ELF-1 (cell line): ENCODE measurements at places on chromosomes 2 and 18.

GRCh38 chr18:76435316-76435989 is 59.6 kb downstream of the ZNF516 start:
- no peak for DNase-seq

GRCh38 chr18:2559249-2559648 is 12.1 kb downstream of the METTL4 start:
- no peak for DNase-seq

- DNase-seq = no peak
These were observed 80.1 kb upstream of the SMIM21 start for GRCh38 chr18:75507636-75508035.

DNA sequence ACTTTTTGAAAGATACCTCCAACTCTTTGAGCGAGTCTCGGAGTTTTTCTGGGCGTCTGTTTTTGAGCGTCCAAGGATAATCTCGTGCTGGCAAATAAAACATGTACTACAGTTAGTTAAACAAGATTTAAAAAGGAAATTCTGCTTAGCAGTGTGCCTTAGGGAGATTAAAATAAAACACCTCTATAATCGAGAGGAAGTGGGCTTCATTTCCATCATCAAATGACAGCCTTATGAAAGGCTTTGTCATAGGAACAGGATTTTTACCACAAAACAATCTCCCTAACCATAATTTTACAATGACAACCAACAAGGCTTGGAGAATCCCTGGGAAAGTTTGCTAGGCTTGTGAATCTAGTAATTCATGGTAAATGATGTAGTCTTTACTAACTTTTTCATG is 103.4 kb downstream of the WDPCP start:
- no peak for DNase-seq

DNA sequence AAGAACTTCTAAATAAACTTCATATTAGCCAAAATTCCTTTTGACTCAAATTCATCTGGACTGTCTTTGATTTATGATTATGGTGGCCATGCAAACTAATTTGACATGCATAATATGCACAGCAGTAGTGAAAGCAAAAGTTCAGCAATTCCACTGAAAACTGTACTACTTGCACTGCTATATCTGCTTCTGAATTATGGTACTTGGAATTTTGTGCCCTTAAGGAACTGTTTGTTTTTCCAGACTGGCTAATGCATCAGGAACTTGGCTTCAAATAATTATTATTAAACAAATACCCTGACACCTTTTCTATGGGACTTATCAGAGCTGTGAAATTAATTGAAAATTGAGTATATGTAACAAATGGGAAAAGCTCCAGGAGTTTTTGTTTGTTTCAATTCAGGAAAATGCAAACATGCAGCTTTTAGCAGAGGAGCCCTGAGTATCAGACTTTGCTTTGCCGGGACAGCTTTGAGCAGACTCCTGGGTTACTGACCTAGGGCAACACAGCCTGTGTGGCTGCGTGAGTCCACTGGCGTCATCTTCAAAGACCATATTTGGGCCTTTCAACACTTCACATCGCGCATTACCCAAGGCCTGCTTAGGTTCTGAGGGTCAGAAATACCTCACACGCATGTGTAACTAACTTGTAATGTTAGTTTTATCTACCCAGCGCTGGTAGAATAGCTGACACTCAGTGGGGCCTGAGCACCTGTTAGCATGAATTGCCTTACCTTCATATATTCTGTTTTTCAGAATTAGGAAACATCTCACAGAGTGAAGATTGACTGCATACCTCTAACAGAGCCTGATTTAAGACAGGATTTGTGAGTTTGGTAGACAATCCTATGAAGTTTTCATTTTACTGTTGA is 35.4 kb downstream of the CFAP221 start:
- DNase-seq = no peak

DNA sequence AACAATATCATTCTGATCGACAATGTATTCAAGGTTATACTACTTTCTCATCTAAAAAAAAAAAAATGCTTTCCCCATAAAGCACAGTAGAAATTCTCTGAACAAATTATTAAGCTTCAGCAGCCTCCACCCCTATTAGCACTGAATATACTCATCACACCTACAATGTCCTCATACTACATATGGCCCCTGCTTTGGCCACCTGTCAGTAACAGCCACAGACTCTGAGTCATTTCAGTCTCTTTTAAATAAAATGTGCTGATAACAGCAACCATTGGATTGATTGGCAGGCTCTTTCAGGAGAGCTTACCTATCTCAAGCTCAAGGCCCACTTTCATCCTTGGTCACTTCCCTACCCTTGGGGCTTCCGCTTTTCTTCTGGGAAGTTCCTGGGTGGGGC is 236.7 kb downstream of the TMX3 start:
- DNase-seq = no peak

- DNase-seq = no peak
These were observed 73.6 kb downstream of the MAIP1 start for GRCh38 chr2:200028998-200029397.

- peak; percentile 79 for DNase-seq
These were observed 64.9 kb downstream of the DNMT3A start for GRCh38 chr2:25276569-25277465.

GRCh38 chr2:201852878-201853415 is 46.6 kb downstream of the CDK15 start:
- no peak for DNase-seq

DNA sequence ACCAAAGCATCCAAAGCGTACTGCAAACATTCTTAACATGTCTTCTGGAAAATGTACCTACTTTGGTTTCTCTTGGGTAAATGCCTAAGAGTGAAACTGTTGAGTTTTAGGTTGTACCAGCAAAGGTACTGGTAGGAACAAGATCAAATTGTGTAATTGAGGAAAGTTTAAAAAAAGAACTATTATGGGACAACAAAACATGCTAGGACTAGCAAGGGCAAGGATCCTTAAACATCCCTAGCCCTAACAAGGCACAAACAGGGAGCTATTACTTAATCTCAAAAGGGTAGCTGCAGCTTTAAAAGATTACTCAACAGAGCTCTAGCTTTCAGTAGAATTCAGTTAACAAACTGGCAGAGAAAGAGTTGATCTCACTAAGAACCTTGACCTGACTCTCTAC is 56.0 kb upstream of the GRB14 start:
- DNase-seq = no peak

DNA sequence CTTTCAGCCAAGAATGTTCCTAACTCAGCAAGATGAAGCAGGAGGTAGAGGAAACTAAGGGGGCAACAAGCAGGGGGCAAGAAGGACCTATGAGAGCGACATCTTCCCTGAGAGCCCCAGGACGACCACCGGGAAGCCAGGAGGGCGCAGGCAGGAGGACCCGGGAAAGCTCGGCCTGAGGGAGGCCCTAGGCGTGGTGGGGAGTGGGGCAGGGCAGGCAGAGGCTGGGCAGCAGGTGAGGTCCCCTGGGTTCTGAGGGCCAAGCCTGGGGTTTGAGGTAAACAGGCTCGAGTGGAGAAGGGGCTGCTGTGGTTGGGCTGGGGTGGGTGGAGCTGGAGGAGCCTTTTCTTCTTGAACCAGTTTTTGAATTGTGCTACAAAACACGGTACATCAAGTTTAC is 1.3 kb upstream of the ALPI start:
- no peak for DNase-seq

DNA sequence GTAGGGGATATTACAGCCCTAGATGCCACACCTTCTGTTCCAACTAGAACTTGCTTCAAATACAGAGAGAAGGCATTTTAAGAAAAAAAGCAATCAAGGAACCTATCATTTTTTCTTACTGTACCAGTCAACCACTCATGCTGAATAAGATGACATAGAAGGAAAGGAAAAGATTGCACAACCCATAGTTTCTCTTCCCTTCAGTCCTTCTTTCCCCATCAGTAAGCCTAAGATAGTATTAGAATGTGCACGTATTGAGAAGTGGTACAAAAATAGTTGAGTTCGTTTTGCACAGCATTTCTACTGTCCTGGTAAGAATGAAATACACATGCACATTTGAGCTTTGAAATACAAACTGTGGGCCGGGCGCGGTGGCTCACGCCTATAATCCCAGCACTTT is 27.0 kb upstream of the HK2 start:
- DNase-seq = no peak

DNA sequence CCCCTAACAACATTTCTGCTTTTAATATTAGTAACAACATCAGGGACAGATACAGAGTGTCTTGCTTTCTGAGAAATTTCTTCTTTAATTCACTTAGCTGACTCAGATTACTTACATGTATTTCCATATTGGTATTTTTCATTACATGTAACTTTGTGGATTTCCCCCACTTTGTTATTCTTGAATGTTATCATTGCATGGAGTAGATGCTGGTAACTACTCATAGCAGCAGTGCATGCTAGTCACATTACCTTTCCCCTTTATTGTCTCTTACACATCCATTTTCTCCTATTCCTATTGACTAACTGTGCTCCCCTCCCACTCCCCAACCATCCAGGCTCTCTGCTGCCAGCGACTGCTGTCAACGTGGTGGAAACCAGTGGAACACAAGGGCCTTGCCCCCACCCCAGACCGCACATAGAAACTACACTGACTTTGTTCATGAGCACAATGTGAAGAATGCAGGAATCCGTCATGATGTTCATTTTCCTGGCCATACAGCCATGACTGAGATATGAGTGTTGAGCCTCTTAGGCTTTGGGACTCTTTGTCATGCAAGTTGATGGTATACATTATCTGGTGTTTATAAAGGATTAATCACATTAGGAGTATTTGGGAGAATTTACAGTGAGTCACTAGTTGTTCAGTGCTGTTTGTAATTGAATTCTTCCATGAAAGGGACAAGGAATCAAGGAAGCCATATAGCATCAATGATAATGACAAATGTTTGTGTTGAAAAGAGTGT is 91.0 kb downstream of the EPB41L5 start:
- DNase-seq = no peak

DNA sequence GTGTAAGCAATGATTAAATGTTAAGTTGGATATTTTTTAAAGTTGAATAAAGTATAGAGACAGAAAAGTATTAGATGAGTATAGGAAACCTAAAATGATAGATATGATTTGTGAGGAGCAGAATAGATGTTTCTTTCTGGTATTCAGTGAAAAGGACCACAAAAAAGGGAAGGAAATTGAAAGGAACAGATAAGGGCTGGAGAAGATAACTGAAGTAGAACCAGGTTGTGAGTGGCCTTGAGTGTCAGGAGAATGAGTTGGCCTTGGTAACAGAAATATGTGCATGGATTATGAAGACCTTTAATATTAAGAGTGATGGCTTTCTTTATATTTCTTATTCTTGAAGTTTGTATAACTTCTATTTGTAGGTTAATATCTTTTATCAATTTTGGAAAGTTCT is 543.5 kb downstream of the METTL4 start:
- DNase-seq = no peak

DNA sequence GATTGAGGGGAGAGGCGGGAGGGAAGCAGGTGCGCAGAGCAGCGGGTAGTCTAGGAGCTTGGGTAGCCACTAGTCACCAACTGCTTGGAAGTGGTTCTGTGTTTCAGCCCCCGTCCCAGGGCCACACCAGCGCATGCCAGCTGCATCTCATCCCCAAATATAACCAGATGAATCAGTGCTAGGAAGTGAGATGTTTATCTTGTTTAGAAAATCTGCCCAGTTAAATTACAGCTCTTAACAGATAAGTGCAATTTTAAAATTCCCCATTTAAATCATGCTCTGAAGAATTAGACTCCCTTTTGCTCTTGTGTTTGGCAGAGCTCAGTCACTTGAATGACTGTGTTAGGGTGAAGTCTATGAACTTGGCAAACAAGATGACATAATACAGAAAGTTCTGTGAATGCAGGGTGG is 193.8 kb downstream of the SEPTIN10 start:
- no peak for DNase-seq

DNA sequence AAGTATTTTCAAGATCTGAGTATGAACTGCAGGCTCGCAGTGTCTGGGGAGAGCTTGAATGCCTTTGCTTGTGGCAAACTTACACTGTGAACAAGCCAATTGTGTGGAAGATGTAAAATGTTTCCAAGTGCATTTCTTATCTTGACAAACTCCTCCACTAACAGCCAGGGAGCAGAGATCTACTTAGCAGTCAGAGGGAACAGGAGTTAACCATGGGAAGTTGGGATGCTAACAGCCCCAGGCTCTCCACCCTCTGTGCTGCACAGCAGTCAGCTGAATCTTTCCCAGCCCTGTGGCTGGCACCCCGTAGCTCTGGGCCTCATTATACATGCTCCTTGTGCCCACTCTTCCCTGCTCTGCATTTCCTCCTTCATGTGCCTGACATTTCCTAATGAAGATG is 450.2 kb downstream of the TSN start:
- peak; percentile 56 for DNase-seq

GRCh38 chr2:206163251-206163880 is 3.7 kb downstream of the EEF1B2 start:
- no peak for DNase-seq

- DNase-seq = no peak
These were observed 44.5 kb upstream of the RMND5A start for GRCh38 chr2:86675511-86676015.

DNA sequence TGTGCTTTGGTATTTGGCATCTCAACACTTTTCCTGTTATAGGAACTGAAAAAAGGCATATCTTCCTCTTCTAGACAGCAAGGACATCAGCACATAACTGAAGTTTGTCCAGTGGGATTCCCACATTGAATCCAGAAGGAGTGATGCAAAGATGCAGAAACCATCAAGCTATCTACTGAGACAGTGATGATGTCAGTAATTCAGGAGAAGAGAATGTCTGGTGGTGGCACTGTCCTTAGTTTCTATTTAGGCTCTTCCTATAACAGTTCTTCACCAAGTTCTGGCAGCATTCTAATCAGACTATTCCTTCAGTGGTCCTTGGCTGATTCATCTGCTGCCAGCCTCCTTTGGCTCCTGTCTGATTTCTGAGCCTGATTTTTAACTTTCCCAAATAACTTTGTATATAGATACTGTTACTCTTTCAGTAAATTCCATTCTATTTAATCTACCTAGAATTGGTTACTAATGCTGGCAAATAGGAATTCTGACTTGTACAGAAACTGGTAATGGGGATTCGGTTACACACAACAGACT is 56.6 kb upstream of the AGPS start:
- DNase-seq = no peak

DNA sequence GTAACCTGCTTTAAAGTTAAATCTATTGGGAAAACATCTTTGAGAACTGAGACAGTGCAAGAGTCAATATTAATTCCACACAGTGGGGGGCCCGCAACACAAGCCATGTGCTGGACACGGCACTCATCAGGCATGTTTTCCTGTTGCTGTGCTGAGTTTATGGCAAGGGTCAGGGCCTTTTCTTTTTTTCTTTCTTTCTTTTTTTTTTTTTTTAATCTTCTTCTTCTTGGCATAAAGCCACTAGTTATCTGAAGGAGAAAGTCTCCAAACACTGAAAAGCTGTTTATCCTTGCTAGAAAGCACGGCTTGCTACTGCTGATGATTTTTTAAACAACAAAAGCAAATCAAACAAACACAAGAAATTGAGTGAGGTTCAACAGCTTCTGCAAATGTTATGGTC is 252.1 kb downstream of the ZNF521 start:
- DNase-seq = no peak

DNA sequence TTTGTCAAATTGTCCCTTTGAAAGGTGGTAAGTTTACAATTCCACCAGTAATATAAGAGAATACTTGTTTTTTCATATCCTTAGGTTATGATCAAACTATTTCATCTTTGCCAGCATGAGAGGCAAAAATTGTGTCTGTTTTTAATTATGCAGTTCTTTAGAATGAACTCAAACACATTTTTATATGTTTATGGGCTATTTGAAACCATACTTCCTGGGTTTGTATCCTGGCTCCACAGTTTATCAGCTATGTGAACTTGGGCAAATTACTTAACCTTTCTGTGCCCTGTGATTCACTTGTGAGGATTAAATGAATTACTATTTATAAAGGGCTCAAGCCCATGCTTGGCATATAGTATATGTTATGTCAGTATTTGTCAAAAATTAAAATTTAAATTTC is 109.4 kb downstream of the TANC1 start:
- no peak for DNase-seq
